Activated CD8-positive, alpha-beta memory T cell treated with anti-CD3 and anti-CD28 coated beads, Interleukin-2, amount 10 ng/mL, durations not matched to agents 7 days and 5 days (primary cell): ENCODE measurements at places on chromosomes 2 and 18. TPM values are rescaled to one million over a fixed set of nuclear protein-coding genes. Genes with fewer than 3 reads are reported as not detected.

Gene VIL1
- 0.73 TPM for total RNA-seq

GRCh38 chr2:71348302-71348701, 16.7 kb downstream of the ZNF638 start:
- DNase-seq, result no peak

DNA sequence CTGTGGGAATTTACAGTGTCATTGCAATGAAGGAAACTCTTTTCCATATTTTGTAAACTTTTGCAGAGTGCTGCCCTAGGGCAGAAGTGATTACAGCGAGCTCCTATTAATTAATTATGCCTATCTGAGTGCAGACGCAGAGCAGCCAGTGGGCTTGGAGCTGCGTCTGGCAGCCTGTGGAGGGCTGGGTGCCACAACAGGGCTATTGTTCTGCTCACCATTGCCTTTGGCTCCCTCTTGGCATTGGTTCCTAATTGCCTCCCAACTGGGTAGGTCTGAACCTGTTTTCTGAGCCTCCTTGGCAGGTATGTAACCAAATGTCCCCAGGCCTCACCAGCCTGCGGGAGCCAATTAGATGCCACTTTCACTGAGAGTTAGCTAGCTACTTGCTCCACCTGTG, 25.6 kb upstream of the ITGB6 start:
- DNase-seq, result no peak

GRCh38 chr18:50933684-50934083, 34.2 kb upstream of the ELAC1 start:
- no peak for DNase-seq

Gene PSMA8
- total RNA-seq, result 1.1 TPM

Gene DNMT3A
- 70.1 TPM for total RNA-seq

GRCh38 chr2:216474925-216475670, 23.5 kb upstream of the RPL37A start:
- peak; percentile 61 for DNase-seq

Gene GKN1
- total RNA-seq, result not detected

DNA sequence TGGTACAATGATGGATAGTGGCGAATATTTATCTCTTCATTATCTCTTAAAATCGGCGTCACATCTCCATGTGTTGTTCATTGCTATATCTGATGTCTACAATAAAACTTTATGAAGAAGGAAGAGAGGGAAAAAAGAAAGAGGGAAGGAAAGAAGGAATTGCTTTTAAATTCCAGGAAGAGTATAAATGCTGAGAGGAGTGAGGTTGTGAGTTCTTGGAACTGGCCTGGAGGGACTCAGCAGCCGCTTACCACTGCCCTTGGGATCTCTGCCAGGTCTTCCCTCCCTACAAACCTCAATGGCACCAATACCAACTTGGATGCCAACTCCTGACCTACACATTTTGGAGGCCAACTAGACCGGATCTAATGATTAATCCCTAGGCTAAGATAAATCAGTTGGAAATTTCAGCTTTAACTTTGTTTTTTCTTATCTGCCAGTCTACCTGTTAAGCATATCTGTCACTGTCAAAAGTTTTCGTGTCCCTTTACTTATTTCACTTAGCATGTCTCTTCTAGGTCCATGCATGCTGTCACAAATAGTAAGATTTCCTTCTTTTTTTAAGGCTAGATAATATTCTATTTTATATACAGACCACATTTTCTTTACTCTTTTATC, 9.8 kb downstream of the SCN9A start:
- DNase-seq, result no peak

Gene COLEC11
- 0.32 TPM for total RNA-seq

DNA sequence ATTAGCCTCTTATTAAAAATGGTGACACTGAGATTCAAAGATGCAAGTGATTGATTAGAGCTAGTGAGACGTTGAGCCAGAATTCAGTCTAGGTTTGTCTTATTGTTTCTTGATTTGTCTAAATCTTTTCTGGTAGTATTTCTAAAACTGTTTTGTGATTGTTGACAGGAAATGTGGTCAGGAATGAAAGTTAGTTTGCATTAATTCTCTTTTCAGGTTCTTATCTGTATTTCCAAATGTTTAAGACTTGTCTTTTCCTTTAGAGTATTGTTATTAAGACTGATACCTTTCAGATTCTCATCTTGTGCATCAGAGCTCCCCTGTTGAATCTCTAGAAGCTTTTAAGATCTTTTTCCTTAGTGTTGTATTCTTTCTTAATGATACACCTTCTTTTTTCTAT, 89.3 kb downstream of the MBD5 start:
- DNase-seq, result no peak

Gene ECEL1
- total RNA-seq, result 0.21 TPM

DNA sequence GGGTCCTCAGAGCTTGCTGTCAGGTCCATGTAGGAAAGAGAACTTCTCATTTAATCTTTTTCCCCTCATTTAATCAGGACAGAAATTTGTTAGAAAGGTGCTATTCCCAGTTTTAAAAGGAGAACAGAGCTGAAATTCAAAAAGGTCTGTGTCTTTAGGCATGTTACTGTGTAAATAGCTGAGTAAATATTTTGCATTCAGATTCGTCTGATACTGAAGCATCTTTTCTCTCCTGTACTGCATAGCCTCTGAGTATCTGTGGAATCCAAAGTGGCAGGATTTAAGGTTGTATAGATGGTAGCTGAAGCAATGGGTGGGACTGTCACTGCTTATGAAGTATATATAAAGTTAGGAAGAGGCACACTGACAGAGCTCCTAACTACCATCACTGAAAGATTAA, 9.0 kb downstream of the PTPN4 start:
- no peak for DNase-seq

DNA sequence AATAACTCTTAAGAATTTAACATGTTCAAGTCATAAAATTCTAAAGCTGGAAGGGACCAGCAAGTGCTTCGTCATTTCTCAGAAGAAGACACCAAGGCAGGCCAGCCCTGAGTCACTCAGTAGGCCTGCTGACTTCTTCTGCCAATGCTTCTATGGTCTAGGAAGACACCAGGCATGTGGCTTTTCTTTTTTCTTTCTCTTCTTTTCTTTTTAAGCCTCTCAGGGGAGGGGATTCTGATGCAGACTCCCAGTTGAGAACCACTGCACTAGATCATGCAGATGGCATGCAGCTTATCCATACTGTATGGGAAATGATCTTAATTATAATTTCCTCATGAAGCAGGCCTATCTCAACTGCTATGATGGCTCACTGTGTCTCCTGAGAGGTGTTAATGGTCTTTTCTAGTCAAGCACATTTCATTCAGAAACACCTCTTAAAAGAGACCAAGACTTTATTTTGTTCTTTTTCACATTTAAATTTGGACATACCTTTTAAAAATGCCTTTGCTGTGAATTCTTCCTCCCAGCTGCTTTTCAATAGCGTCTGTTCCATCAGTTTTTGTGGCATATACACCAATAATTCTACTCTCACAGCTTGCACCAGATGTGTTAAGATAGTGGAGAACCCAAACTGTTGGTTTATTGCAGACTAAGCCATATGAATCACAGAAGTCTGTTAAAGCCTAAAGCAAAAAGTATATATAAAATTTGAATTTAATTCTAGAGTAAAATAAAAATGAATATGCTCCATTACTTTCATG, 11.3 kb downstream of the KCTD18 start:
- DNase-seq, result no peak

Gene C2orf80
- not detected for total RNA-seq

DNA sequence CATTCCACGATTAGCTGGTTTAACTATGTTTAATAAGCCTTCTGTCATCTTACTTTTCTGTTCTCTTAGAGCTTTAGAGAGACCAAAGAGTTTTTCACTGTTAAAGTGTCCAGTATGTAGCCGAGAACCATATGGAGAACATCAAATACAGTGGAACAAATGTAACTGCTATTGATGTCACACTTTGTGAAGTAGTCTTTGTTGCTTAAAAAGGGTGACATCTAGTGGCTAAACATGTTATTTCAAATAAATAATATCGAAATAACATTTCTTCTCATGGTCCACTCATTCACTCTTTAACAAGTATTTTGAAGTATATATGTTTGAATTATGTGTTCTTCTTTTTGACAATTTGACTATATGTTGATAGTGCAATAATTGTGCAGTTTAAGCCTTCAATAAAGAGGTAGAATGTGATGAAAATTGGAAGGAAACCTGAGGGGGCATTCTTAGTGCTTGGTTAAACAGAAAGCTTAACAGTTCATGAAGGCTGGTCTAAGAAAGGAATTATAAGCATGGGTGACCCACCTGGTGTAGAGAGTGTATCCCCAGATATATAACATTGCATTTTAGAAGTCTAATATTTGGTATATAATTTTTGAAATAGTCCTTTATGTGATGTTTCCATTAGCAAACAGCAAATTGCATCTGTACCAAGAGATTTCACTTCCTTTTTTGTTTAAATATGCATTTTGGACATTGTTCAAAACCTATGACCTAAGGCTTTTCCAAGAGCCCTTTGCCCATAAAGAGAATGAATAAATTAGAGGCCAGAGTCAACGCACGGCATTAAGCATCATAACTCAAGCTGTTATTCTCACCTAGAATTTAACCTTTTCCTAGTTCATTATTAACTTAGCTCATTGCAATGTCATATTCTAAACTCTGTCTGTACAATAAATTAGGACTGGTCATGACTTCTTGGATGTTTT, 112.1 kb downstream of the KYNU start:
- no peak for DNase-seq

Gene CERKL
- total RNA-seq, result not detected

Gene FAM237A
- not detected for total RNA-seq
